DMS 273 treated with DMSO at 0.1 percent for 48 hours (cell line): ENCODE measurements at places on chromosomes 5 and 9.

DNA sequence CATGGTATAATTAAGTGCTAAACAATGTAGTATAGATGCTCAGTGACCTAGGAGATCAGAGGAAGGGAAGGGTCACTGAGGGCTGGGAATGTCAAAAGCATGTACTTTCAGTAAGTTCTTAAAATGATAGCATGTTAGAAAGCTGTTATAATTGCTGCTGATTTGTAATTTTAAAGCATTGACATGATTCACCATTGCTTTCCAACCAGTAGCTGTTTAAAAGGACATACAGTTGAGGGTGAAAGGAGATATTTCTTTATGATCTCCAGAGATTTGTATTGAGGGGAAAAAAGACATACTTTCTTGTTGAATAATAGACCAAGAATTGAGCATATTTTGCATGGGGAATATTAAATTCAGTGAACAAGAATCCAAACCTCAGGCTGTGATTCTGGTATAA lies 1.2 kb upstream of the SLC1A3 start:
- no peak for DNase-seq

DNA sequence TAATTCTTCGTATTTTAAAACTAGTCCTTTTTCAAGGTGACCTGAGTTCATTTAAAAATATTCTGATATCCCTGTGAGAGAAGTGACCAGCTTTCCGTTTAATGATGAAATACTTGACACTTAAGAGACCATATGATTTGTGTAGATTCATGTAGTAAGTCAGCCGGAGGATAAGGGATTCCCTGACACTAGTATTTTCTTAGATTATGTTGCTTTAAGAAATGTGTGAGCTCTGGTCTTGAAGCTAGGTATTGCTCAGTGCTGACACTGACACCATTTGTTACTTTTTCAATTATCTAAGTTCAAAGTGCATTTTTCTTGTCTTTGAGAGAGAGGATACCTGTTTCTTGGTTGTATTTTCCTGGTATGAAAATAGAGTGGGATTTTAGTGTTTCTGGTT lies 4.2 kb downstream of the NIPBL start:
- DNase-seq = no peak

GRCh38 chr5:108911055-108911454 lies 163.4 kb downstream of the FER start:
- DNase-seq = no peak

GRCh38 chr5:61423487-61424145 lies 91.6 kb downstream of the ZSWIM6 start:
- no peak for DNase-seq

DNA sequence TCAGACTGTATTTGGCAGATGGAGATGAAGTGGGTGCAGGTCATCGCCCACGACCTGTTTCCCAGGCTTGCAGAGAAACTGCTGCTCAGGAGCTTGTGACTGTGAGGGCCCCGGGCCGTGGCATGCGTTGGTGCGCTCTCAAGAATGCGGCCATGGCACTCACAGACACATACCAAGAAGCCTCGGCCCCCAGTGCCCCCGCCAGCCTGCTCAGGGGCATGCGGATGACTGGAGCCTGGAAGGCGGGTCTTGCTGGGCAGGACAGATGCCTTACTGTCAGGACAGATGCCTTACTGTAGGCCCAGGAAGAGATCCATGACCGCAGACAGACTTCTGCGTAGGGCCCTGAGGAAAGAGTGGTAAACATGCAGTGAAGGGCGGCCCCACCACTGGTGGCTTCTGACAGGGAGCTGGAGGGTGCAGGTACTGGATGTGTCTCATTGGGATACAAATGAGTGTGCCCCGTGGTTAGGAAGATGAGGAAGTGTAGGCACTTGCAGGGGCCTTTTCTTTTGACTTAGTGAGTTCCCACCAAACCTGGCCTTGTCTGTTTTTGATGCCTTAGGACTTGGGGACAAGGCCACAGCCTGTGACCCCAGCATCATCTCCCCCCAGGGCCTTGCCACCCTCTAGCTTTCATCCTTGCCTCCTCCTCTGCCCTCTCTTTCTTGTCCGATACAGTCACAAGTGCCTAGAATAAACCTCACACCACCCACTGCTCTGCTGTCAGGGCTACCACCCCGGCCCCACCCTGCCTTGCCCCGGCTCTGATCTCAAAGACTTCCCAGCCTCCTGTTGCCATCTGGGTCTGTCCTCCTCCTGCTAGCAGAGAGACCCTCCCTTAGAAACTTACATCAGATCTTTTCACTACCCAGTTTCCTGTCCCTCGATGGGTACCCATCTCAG lies 68.8 kb upstream of the ABL1 start:
- DNase-seq = no peak

GRCh38 chr5:172059661-172060100 lies 53.2 kb upstream of the FBXW11 start:
- DNase-seq = no peak

GRCh38 chr5:178489271-178489976 lies 100.8 kb downstream of the COL23A1 start:
- DNase-seq = no peak

GRCh38 chr5:153256-153655 lies 38.0 kb upstream of the LRRC14B start:
- no peak for DNase-seq

DNA sequence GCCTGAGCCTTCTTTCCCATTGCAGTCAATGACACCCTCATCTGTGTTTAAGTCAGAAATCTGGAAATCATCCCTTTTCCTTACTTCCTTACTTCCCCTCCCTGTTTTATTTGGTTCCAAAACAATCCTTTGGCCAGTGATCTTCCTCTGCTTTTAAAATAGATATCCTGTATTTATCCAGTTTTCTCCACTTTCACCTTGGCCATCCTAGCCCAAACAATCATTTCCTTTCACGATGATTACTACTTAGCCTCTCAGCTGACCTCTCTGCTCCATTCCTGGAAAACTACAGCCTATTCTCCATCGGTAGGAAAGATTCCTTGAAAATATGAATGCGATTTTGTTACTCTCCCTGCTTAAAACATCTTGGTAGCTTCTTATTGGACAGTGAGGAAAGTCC lies 565.4 kb downstream of the TLR4 start:
- no peak for DNase-seq

GRCh38 chr5:116135344-116135743 lies 50.5 kb downstream of the COMMD10 start:
- no peak for DNase-seq

- no peak for DNase-seq
Measured at GRCh38 chr5:33969572-33970452, 14.7 kb downstream of the SLC45A2 start.

GRCh38 chr5:113089653-113090335 lies 113.2 kb downstream of the DCP2 start:
- DNase-seq = no peak

DNA sequence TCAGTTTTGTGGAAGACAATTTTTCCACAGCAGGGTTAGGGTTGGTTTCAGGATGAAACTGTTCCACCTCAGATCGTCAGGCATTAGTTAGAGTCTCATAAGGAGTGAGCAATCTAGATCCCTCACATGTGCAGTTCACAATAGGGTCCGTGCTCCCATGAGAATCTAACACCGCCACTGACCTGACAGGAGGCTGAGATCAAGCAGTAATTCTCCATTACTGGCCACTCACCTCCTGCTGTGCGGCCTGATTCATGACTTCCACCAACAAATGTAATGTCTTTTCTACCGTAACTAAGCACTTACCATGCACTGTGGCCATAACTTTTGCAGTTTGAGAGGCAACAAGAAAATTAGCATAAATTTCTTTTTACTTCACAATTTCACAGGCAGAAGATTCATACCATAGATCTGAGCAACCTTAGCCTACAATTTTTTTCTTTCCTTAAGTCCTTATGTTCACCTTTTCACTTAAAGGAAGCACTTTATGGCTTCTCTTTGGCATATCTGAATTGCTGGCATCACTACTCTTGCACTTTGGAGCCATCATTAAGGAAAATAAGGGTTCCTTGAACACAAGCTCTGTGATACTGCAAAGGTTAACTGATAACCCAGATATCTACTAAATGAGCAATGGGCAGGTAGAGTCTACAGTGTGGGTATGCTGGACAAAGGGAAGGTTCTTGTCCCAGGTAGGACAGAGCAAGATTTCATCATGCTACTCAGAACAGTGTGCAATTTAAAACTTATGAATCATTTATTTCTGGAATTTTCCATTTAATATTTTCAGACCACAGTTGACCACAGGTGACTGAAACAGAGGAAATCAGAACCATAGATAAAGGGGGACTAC lies 83.0 kb upstream of the IFNK start:
- no peak for DNase-seq

- no peak for DNase-seq
Measured at GRCh38 chr9:90767523-90768100, 34.0 kb upstream of the SYK start.

DNA sequence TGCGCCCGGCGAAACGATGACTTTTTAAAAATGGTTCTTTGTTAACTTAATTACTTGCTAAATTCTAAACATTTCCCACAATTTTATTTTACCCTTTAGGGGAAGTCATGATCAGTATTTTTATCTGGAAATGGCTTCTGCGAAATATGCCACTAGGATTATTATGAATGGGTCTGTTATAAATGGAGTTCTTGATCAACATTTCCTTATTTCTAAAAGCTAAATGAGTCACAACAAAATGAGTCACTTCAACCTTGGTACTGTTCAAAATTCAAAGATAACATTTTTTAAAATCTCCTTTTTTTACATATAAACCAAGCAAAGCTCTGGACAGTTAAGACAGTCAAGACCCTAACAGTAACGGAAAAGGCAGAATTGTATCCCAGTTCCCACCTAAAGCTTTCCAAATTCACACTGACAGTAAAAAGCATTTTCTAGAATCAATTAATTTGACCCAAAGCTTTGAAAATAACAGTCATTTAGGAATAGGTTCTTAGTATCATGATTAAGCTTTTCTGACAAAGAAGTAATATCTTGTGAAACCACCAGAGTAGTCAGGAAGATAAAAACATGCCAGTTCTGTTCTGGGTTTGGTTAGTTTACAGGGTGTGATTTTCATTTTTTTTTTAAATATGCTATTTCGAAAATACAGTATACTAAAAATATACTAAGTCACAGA lies 81.7 kb downstream of the LHFPL2 start:
- no peak for DNase-seq

GRCh38 chr9:109816490-109816889 lies 36.5 kb downstream of the PALM2AKAP2 start:
- no peak for DNase-seq

GRCh38 chr5:111953351-111954127 lies 196.5 kb upstream of the NREP start:
- DNase-seq = no peak

GRCh38 chr9:130662099-130662969 lies 2.1 kb upstream of the PRDM12 start:
- no peak for DNase-seq

- DNase-seq = no peak
Measured at GRCh38 chr5:158534203-158534602, 565.5 kb downstream of the EBF1 start.

DNA sequence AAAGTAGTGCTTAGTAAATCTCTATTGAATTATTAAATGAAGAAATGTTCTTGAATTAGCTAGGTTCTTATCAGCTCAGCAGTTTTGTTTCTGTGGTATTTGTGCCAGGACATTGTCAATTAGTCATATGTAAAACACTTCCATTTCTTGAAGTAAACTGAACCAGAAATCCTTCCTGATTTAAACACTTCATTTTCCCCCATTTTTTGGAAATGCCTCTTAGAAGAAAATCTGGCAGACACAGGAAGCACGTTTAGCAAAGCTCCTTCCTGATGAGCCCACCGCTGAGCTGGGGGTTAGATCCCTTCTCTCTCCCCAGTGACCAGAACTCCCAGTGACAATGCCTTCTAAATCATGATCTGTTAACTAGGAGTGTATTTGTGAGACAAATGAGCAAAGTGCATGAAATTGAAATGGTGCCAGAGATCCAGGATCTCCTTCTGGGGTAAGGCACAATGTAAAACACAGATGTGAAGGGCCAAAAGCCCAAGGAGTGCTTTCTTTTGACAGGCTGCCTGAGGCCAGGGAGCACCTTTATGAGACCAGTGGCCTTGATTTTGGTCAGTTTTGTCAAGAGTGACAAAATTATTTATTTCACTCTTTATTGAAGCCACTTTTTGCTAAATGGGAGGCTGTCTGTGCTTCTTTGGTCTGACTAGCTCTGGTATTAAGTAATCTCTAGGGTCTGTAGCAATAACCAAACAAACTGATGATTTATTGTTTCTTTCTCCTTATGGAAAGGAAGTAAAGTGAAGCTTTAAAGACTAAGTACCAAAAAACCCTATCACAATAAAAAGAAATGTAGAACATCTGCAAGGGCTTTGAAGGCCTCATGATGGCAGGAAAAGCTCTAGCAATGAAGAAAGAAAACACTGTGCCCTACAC lies 25.5 kb upstream of the RUSC2 start:
- no peak for DNase-seq

- DNase-seq = no peak
Measured at GRCh38 chr9:111843971-111844370, 49.2 kb upstream of the SHOC1 start.

DNA sequence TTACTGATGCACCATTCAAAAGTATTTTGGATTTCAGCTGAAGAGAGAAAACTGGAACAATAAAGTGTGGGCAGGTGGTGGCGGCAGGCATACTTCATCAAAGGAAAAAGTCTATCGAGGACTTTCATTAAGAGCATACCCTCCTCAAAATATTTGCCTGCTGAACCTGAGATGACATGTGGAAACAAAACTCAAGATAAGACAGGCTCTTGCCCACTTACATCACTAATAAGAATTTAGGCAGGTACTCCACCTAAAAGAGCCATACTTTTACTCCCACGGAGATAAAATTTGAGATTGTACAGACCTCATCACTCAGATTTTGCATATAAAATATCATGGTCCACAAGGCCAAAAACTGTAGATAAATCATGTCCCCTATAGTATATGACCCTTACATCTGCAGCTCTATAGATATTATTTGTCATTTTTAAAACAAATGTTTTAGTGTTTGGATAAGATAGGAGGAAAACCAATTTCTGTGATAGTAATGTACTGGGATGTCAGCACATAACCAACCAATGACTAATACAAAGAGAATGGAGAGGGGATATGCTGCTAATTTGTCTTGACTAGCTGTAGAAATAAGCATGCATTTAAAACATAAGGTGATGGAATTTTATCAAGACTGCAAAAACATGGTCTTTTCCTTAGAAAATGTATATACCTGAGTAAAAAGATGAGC lies 730.6 kb upstream of the ZNF608 start:
- DNase-seq = no peak

- DNase-seq = no peak
Measured at GRCh38 chr5:40440746-40441145, 239.0 kb upstream of the PTGER4 start.

GRCh38 chr5:664343-664993 lies 28.7 kb downstream of the TPPP start:
- no peak for DNase-seq

DNA sequence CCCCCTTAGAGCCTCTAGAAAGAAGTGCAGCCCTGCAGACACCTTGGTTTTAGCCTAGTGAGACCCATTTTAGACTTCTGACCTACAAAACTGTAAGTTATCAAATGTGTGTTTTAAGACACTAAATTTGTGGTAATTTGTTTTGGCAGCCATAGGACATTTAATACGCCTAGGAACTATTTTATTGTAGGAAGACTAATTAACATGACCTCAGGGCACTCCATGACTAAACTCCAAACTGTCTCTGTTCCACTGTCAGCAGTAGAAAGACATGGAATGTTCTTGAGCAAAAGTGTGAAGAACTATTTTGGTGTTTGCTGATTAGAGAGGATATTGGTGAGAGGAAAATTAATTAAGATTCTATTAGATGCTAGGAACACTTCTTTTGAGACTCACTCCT lies 4.1 kb upstream of the APC start:
- DNase-seq = no peak
